AML-193 (cell line): ENCODE measurements at places on chromosomes 5 and 9.
A peak's percentile ranks its signal among the peaks of the same experiment; 100 is the strongest.

DNA sequence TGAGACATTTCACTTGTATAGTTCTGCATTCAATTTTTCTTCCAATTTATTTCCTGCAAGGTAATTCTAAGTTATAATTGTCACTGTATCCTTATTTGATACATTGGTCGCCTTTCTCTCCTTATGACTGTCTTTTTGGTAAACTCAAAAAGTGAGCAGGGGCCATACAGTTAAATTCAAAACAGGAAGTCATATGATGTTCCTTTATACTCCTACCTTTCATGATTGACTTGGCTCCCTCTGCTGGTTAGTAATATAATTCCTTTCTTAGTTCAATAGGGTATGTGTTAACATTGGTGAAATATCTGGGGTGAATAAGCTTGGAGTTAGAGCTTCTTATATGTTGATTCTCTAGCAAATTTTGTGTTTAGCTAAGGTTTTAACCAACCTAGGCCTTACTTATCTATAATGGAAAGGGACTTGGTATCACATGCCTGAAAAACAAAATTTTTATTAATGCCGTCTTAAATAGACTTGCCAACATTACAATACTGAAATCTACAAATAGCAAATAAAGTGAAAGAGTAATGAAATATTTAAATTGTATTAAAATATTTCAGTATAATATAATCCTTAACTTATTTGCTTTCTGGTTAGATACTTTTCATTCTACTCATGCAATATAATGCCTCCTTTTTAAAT, 6.0 kb upstream of the NIPBL start:
- peak; percentile 88 for DNase-seq

DNA sequence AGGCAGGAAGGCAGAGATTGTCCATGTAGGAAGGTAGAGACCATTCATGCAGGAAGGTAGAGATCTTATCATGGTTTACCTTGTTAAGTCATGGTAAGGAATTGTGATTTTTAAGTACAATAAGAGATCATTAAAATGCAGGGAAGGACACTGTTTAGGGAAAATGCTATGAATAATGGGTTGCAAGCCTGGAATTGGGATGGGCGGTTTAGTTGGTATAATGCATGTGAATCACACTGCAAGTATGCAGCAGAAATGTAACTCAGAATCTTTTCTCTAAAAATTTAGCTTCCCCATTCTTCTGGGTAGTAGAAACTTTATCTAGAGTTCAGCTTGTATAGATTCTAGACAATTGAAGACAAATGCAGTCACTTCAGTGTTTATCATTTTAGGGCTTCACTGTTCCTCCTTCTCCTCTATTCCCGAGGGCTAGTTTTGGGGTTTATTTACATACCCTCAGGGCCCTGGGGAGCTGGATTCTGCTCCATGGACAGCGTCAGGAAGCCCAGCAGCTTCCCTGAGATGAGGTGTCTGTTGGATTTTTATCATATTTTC, 212.0 kb downstream of the SREK1 start:
- DNase-seq = no peak

- no peak for DNase-seq
Measured at GRCh38 chr9:99173570-99174504, 47.9 kb downstream of the ALG2 start.

- no peak for DNase-seq
Measured at GRCh38 chr9:81682797-81683196, 6.5 kb downstream of the TLE1 start.

DNA sequence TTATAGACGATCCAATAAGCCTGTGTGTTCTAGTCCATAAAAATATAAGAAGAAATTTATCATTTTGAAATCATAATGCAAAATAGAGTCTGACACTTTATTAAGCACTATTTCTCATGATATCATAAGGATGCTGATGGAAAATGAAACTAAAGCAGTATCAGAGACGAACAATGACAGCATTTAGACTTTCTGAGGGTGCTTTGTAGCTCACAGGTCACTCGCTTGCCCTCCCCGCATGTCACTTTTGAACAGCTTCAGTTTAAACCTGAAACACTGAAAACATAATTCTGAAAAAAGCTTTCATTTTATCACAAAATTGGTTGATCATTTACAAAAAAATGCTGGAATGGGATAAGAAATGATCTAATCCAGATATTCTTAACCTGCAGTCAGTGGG, 247.1 kb downstream of the EBF1 start:
- no peak for DNase-seq

GRCh38 chr9:76651119-76651705, 113.0 kb upstream of the PCA3 start:
- DNase-seq = no peak

- no peak for DNase-seq
Measured at GRCh38 chr9:134642385-134643181, 980 bp downstream of the COL5A1 start.

- no peak for DNase-seq
Measured at GRCh38 chr5:1264211-1264610, 30.7 kb downstream of the TERT start.

GRCh38 chr5:94674490-94675382, 56.3 kb downstream of the SLF1 start:
- no peak for DNase-seq

GRCh38 chr5:106374956-106375355, 1295.8 kb downstream of the EFNA5 start:
- no peak for DNase-seq

DNA sequence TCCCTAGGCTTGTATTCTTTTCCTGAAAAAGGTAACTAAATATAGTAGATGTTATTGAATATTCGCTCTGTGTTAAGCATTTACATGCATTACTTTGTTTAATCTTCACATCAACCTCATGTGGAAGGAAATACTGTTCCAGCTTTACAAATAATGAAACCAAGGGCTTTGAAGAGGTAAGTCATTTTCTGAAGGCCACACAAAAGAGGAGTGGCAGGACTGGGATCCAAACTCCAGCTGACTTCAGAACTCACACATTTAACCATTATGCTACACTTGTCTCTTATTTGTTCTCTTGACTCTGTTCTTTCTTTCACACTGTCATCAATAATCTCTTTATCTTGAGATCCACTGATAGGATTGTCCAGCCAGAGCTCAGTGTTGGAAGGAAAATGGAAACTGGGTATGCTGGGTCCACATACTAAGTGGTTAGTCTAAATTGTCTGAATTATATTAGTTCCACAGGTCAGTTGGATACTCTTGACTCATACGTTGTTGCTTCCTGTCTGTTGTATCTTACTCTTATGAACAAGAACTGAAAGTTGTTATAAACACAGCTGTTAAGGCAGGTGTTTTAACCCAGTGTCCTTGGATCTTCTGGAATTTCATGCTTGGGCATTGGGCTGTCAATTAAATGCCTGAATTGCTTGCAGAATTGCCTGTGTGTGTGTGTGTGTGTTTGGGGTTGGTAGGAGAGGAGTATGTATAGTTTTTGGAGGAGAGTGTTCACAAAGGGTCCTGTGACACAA, 65.6 kb downstream of the TLE4 start:
- DNase-seq = no peak

- DNase-seq = no peak
Measured at GRCh38 chr9:77304543-77304942, 127.2 kb downstream of the VPS13A start.

GRCh38 chr5:82526540-82526939, 248.4 kb upstream of the RPS23 start:
- DNase-seq = no peak

GRCh38 chr9:37624073-37624472, 26.7 kb upstream of the FRMPD1 start:
- DNase-seq = no peak

GRCh38 chr9:114621561-114621960, 10.5 kb downstream of the TMEM268 start:
- no peak for DNase-seq

- no peak for DNase-seq
Measured at GRCh38 chr5:156354571-156354970, 27.6 kb downstream of the SGCD start.

DNA sequence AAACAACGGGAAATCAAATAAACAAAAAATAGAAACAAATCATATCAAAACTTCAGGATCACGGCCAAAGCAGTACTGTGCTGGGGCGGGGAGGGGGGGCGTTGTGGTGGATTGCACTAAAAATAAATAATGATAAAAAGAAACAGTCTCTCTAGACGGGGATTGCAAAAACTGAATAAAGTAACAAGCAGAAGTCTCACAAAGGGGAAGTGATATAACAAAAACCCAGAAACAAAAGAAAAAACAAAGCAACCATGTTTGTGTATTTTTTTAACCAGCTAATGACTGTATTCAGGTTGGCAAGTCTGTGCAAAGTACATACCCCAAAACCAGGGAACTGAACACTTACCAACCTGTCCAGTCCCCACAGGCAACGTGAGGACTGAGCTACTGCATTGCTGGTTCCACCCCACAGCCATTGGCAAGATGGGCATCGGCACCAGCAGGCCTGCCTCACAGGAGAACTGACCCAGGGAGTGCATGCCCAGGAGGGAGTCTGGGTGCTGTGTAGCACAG, 24.1 kb downstream of the BICD2 start:
- DNase-seq = peak; percentile 24

- DNase-seq = no peak
Measured at GRCh38 chr5:68423154-68423811, 207.7 kb downstream of the PIK3R1 start.

- peak; percentile 97 for DNase-seq
Measured at GRCh38 chr5:39219437-39219836, at the start of gene FYB1. TSS of gene FYB1 (minus strand) at chr5:39219563. CDS start at chr5:39202960, 16,603 bp downstream.

DNA sequence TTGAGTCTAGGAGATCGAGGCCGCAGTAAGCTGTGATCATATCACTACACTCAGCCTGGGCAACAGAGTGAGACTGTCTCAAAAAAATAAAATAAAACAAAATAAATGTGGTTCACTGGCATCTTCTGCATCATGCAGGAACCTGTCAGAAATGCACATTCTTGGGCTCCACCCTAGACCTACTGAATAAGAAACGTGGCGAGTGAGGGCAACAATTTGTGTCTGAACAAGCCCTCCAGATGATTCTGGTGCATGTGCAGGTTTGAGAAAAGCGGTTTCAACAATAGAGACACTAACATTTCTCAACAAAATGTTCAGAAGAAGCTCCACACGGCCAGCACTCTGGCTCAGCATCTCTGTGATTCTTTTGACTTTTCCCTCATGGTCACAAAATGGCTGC, 42.8 kb upstream of the CPEB4 start:
- no peak for DNase-seq

GRCh38 chr5:10627160-10627701, 63.4 kb downstream of the ANKRD33B start:
- DNase-seq = peak; percentile 16

DNA sequence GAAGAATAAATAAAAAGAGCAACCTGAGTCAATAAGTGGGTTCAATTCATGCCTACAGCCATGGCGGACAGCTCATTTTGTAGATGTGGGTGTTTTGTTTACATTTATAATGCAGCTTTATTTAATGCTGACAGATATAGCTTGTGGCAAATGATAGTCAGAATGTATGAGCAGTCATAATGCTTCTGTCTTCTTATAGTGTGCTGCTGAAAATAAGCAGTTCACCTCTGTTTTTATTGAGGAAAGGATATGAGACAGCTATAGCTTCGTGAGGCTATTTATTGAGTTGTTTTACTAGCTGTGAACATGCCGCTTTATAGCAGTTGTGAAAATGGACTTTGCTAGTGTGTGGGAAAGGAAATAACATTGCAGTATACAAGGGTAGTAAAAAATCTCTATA, 147.4 kb downstream of the PBX3 start:
- DNase-seq = no peak

GRCh38 chr5:132471944-132472343, 18.6 kb downstream of the IRF1 start:
- DNase-seq = no peak

DNA sequence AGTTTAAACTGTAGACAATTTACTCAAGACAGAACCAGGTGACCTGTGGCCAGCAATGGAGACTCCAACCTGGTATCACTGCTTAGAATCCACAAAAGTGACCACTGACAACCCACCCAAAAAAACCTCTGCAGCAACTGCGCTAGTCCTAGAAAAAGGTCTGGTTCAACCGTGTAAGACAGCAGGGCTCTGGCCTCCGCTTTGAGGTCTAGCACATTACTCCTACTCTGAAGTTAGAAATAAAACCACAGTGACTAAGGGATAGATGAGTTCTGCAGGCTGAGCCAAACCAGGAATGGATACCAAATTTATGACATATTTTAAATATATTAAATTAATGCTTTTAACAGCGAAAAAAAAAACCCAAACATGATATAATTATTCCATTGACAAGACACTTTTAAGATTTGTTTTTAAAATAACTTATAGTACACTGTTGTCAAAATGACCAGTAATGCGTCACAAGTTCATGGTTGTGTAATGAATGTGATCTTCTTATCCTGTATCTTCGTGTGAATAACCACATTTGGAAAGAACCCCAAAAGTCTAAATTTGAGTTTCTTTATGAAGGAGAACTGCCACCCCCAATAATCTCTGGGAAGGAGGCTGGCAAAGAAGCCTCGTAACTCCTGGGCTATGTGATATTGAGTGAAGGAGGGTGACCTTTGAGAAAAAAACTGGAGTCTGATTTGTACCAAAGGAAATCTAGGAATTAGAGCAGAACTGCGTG, 101.9 kb upstream of the SLC44A1 start:
- DNase-seq = peak; percentile 73

GRCh38 chr5:78334811-78335210, 25.6 kb upstream of the SCAMP1 start:
- DNase-seq = no peak

GRCh38 chr5:135662061-135662481, 83.3 kb upstream of the CXCL14 start:
- DNase-seq = no peak
